ENCODE measurements at places on chromosomes 2 and 18. TPM values are rescaled to one million over a fixed set of nuclear protein-coding genes. Genes with fewer than 3 reads are reported as not detected.

DNA sequence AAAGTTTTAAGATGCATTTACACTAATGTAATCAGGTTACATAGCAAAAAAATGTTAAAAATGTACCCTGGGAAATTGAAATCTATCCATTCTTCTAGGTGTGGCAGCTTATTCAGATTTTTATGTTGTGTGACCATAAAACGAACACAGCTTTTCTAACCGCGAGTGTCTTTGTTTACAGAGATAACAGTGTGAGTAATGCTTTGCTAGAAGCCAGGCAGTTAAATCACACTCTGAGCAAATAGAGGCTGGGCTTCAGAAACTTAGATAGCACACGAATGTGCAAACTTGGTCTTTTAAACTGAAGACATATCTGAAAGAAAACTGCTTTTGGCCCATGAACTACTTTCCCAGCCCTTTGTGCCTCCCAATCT lies 116.1 kb downstream of the SPTBN1 start:
- DNase-seq, result peak; percentile 81

DNA sequence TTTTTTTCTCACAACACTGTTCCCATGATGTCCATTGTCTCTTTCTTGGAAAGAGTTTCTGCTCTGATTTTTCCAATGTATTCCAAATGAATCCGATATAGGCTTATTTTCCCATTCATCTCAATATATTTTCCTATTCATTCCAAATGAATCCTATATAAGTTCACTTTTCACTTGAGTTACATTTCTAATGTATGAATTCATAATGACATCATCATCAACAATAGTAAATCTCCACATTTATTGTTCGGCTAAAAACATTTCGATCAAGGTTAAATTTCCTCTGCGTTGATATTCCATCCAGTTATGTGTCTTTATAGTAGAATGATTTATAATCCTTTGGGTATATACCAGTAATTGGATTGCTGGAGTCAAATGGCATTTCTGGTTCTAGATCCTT lies 76.7 kb upstream of the SLC8A1 start:
- DNase-seq, result no peak

DNA sequence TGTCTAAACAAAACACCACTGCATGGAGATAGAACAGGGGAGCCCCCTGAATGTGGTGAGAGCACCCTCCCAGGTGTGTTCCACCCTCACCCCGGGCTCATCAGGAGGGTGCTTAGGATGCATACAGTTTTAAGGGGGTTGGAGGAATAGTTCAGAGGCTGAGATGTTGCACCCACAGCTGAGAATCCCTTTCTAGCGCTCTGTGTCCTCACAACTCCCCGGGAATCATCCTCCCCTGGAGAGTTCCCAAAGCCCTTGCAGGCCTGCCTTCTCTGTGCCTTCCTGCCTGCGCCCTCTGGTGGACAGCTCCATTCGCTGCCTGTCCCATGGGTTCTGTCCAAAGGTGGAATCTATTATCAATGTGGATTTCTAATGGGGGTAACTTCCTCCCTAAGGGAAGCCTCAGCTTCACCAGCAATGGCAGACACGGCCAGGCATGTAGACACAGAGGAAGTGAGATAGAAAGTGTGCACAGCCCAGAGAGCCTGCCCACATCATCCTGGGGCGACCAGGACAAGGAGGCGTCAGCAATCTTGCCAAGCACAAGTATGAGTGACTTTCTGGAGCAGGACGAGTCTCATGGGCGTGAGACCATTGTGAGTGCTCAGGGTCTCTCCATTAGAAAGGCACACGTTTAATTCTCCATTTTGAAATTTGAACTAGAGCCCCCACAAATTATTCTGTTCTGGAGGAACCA lies 1.2 kb upstream of the UGT1A5 start:
- peak; percentile 75 for DNase-seq

DNA sequence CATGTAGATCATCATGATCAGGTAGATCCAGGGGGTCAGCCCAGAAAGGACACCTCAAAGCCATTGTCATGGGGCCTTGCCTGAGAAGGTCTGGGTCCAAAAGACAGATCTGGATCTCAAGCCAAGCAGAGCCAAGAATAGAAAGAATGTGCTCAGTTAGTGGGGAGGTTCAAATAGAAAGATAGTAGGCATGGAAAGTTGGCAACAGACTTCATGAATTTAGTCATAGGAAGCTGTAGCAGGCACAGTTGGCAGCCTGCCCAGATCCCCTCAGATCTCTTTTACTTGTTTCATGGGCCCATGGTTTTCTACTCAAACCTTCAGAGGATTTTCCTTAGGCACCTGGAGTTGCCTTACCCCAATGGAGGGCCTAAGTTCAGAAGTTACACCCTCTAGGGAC lies 767.0 kb downstream of the SLC4A3 start:
- DNase-seq, result no peak

Gene OTOS
- total RNA-seq, result not detected

All from Caco-2 (cell line).